ENCODE measurements at places on chromosomes 3 and 15.

DNA sequence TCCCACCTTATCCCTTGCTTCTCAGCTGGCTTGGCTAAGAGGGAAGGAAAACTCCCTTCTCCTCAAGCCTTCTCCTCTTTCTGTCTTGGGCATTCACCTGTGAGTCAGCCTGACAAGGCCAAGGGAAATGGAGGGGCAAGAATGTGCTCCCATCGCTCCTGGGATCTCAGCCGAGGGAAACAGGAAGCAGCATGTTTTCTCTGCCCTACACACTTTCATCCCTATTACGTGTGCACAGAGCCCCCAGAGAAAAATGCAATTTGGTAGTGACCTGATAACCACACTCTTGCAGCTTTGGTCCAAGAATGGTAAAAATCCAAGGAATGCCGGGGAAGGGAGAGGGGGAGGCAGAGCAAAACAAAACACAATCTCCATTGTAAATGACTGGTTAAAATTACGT lies 32.9 kb upstream of the MTMR10 start:
- no peak for DNase-seq

GRCh38 chr15:33621141-33621540 lies 310.4 kb downstream of the RYR3 start:
- DNase-seq: no peak

- DNase-seq: no peak
Measured at GRCh38 chr3:32147933-32148332, 41.5 kb downstream of the GPD1L start.

GRCh38 chr3:17979252-17979651 lies 236.8 kb upstream of the TBC1D5 start:
- DNase-seq: no peak

GRCh38 chr3:45724911-45725310 lies 35.7 kb downstream of the SACM1L start:
- DNase-seq: no peak

- DNase-seq: no peak
Measured at GRCh38 chr15:87634361-87634760, 622.2 kb downstream of the NTRK3 start.

GRCh38 chr15:100175406-100176114 lies 166.2 kb downstream of the ADAMTS17 start:
- DNase-seq: no peak

- no peak for DNase-seq
Measured at GRCh38 chr3:38556640-38557358, 60.7 kb downstream of the EXOG start.

DNA sequence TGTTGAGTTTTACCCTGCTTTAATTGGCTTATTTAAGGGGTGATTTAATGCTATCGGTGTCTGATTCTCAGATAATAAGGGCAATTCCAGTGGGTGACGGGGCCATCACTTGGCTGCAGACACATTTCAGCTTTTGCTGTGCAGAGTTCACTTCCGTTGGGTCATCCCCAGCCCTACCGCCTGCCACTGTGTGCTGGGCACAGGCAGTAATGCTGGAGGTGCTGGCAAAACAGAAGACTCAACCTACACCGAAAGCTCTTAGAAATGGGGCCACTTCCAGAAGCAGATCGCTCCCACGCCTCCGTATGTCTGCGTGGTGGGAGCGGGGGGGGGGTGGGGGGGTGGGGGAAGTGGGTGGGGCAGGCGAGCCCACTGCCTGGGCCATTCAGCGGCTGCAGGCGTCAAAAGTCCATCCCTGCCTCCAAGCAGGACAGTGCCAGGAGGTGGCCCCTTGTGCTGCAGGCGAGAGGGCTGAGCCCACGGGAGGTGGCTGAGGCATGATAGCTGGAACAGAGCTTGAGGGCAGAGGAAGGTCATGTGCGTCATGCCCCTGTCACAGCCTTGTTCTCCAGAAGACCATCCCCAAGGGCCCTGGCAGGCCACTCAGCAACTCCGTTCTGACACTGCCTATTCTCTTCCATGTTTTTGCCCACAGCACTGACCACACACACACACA lies 128.3 kb downstream of the ATP10A start:
- DNase-seq: no peak

GRCh38 chr15:29962407-29962806 lies 120.3 kb upstream of the GOLGA8J start:
- DNase-seq: no peak

DNA sequence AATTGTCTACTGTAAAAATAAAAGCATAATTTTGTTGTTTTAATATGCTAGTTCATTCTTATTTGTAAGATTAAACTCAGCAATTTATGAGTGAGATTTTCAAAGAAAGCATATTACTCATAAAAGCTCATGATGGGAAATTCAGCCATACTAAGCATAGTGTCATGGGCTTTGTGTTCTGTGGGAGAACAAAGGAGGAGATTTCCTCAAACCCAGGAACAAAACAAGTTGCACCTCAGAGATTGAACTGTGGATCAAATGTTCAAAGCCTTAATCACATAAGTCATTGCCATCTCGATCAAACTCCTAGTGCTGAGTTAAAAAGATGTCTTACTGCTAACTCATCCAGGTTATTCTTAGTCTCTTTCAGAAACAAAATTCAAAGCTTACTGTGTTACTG lies 85.6 kb upstream of the PDZRN3 start:
- DNase-seq: no peak

GRCh38 chr3:112817797-112818196 lies 28.9 kb downstream of the CD200R1L start:
- DNase-seq: no peak

- DNase-seq: peak; percentile 58
Measured at GRCh38 chr3:194675081-194675640, 3.2 kb upstream of the LSG1 start.

- no peak for DNase-seq
Measured at GRCh38 chr3:30473374-30474051, 132.9 kb upstream of the TGFBR2 start.

GRCh38 chr3:4476496-4476895 lies 9.4 kb upstream of the SUMF1 start:
- no peak for DNase-seq

DNA sequence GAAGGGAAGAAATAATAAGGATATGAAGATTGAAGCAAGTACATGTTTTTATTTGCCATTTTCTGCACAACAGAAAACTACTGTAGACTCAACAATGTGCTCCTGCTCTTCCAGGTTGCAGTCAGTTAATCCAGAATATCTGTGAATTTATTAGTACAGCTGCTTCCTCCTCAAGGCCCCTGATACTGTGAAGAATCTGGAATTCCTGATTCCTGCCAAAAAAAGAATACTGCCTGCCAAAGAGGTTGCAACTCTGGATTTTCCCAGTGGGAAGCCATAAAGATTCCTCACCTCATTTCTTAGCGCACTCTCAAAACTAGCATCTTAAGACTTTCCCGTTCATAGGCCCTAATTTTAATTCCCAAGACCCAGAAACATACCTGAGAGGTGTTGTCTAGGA lies 33.6 kb upstream of the LRRC3B start:
- no peak for DNase-seq

DNA sequence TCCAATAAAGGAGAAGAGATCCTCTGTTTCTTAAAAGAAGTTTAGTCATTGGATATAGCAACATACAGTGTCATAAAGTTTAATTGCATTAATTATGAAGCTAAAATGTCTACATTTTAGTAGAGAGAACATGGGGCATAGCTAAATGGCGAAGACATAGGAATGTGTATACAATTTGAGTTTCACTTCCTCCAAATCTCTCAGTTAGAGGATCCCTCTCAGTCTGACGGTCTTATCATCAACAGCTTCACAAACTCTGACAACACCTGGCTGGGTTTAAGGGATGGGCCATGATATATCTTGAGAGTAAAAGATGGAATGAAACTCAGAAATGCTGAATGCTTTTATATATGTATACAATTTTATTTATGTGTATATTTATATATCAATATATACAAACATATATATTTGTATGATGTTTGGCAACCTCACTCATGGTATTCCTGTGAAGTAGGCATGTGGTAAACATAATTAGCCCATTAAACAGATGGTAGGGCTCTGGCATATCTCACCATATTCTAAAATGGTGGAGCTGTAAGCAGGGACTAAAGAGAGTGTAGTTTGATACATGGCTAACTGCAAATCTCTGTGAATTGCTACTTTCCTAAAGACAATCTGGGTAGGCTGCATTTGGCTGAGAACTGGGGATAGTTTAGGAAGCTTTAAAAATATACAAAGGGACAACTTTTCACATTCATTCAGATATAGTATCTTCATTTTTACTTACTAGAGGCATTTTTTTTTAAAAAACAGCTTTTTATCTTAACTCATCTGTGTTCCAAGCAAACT lies 111.6 kb downstream of the TIGIT start:
- DNase-seq: no peak

DNA sequence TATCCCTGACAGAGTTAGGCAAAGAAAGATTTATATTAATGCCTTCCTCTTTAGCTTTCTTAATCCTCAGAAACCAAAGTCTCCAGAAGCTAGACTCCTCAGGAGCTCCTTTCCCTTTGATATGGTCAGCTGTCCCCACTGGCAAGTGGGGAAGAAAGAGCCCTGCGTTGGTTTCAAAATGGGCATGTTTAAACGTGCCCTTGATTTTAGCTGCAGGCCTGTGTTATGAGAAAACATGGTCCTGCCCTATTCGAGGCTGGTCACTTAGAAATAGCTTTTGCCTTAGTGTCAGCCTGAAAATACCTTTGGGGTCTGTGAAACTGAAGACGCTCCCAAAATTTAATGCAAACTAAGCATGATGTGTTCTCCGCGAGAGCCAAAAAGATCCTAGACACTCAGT lies 135.5 kb upstream of the RARB start:
- no peak for DNase-seq

DNA sequence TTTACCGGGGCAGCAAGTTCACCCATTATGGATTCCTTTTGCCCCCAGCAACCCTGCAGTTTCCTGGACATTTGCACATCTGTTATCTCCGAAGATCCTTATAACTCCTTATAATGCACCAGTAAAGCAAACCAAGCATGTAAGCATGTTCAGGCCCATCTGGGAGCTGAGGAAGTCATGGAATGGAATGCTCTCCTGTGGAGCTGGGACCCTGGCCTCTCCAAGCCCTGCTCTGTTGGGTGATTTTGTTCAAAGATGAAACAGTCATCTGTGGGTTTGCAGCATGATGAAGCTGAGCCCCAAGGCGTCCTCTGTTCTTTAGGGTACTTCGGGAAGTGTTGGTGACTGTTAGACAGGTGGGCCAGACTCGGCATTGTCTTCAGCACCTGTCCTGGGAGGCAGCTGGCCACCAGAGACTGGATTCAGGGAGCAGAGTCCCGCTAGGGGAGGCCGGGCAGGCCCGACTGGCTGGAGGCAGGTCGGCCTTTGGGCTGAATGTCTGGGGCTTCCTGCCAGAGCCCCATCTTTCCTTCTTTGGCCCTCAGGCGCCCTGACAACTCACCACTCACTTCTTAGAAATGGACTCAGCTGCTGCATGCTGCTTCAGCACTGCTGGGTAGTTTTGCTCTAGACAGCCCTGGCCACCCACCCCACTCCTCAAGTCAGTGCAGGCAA lies 3.9 kb downstream of the DNAH1 start:
- no peak for DNase-seq

- no peak for DNase-seq
Measured at GRCh38 chr3:169627073-169627472, 36.4 kb downstream of the MECOM start.

DNA sequence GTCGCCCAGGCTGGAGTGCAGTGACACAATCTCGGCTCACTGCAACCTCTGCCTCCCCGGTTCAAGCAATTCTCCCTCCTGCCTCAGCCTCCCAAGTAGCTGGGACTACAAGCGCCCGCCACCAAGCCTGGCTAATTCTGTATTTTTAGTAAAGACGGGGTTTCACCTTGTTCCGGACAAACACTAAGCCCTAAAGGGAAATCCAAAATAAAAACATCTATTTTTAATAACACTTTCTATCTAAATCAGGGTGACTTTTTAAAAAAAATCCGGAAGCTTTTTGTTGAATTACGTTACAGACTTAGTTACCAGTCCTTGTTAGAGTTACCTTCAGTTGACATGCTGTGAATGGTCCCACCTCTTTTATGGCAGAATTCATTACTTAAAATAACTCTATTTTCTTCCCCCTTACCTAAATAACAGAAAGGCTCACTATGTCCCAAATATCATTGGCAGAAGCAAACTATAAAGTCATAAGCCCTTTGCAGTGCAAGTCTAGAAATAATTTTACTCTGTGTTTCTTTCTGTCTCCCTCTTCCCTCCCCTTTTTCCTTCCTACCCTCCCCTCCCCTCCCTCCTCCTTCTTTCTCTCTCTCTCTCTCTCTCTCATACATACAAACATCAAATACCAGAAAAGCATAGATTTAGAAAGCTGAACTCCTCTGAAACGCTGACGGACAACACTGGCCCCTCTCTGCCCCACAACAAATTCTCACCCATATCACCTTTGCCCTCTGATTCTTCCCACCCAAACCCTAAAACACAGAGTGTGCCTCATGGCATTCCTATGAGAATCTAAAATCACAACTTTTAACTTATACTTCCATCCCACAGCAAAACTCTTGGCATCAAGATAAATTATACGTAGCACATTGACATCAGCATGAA lies 18.3 kb downstream of the THBS1 start:
- DNase-seq: no peak

DNA sequence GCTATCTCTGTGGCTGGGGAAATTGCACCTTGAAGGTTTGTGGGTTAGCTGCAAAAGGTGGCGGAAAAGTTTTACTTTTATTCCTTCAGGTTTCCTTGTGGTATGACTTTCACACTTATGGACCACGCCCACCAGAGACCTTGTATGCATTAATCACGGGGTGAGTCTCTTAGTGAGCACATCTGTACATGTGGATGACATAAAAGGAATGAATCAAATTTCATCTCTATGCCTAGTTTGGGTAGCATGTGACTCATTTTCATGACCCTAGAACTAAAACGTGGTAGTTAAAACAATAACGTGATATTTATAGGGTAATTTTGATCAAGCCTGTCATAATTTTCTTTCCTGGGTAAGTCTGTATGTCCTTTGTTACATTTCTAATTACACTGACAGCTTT lies 141.7 kb downstream of the PDCD6IP start:
- DNase-seq: no peak

GRCh38 chr15:92733934-92734521 lies 78.5 kb upstream of the FAM174B start:
- DNase-seq: no peak

GRCh38 chr3:150069633-150070032 lies 98.9 kb upstream of the PFN2 start:
- DNase-seq: no peak

- DNase-seq: peak; percentile 71
Measured at GRCh38 chr3:186705882-186706780, 11.0 kb upstream of the KNG1 start.

GRCh38 chr15:55267401-55268175 lies 22.0 kb downstream of the RAB27A start:
- peak; percentile 77 for DNase-seq

GRCh38 chr15:25091421-25092158 lies 136.8 kb downstream of the SNRPN start:
- no peak for DNase-seq

GRCh38 chr3:61575893-61576292 lies 14.5 kb downstream of the PTPRG start:
- DNase-seq: no peak

GRCh38 chr3:117499189-117499870 lies 789.8 kb downstream of the TUSC7 start:
- DNase-seq: no peak

GRCh38 chr3:64988188-64988587 lies 300.4 kb upstream of the ADAMTS9 start:
- DNase-seq: no peak

GRCh38 chr3:37064747-37065146 lies 71.4 kb downstream of the MLH1 start:
- no peak for DNase-seq

Measured in activated CD4-positive, alpha-beta T cell treated with anti-CD3 and anti-CD28 coated beads, Interleukin-2, Interleukin-4, amounts not matched to agents 100 ng/mL and 50 ng/mL, durations not matched to agents 16 hours and 8 hours (primary cell).